ENCODE measurements at places on chromosomes 4 and X.
A peak's percentile ranks its signal among the peaks of the same experiment; 100 is the strongest.

DNA sequence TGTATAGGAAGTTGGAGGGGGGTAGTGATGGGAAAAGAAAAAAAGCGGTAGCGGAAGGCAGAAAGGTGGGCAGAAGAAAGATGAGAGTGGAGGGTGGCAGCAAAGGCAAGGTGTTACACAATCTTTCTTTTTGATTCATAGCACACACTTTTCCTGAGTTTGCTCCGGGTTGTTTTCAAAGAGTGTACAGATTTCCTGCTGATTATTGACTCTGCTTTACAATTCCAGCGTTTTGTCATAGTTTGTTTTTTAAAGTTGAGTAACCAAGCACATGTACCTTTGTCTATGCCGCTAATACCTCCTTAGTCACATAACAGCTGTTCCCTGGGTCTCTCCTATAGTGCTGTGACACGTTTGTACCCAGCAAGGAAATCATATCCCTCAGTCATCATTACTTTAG, 50.3 kb downstream of the AGA start:
- DNase-seq, result no peak
- no peaks in the 10 kb centered on the region for H3K27me3 ChIP-seq
- no peak overlapping the region for H3K4me3 ChIP-seq
- H3K36me3 ChIP-seq, result no peaks in the 10 kb centered on the region
- H3K4me1 ChIP-seq, result no peaks in the 10 kb centered on the region
- H3K27ac ChIP-seq, result no peak overlapping the region

DNA sequence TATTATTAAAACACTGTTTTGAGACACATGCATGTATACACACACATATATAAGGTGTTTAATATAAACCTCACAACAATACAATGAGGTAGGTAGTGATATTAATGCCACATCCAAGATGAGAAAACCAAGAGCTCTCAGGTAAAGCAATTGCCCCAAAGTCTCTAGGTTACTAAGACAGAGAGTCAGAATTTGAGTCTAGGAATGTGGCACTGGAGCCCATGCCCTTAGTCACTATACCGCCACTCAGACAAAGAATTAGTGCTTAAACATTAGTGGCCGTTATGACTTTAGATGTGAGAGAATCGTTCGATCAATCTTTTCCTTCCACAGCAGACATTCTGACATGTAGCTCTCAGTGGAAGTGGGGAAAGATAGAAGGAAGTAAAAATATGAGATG, 108.2 kb upstream of the ACSL4 start:
- peaks cover 17% of the 10 kb centered on the region for H3K27me3 ChIP-seq
- no peaks in the 10 kb centered on the region for H3K4me1 ChIP-seq
- no peaks in the 10 kb centered on the region for H3K36me3 ChIP-seq

GRCh38 chr4:182219411-182220056, 23.7 kb upstream of the TENM3 start:
- H3K4me1 ChIP-seq, result no peaks in the 10 kb centered on the region
- H3K36me3 ChIP-seq, result no peaks in the 10 kb centered on the region
- no peak overlapping the region for H3K27ac ChIP-seq
- H3K4me3 ChIP-seq, result no peak overlapping the region
- DNase-seq, result no peak

- no peak for DNase-seq
- H3K27me3 ChIP-seq, result no peaks in the 10 kb centered on the region
- H3K4me1 ChIP-seq, result no peaks in the 10 kb centered on the region
- H3K36me3 ChIP-seq, result no peaks in the 10 kb centered on the region
- H3K27ac ChIP-seq, result no peak overlapping the region
Observed at GRCh38 chr4:93865650-93866049, 37.1 kb downstream of the ATOH1 start.

- H3K27me3 ChIP-seq, result no peaks in the 10 kb centered on the region
- no peaks in the 10 kb centered on the region for H3K4me1 ChIP-seq
- no peak overlapping the region for H3K4me3 ChIP-seq
- DNase-seq, result no peak
- H3K36me3 ChIP-seq, result no peaks in the 10 kb centered on the region
- no peak overlapping the region for H3K27ac ChIP-seq
Observed at GRCh38 chr4:149723065-149723464, 92.6 kb downstream of the IQCM start.

DNA sequence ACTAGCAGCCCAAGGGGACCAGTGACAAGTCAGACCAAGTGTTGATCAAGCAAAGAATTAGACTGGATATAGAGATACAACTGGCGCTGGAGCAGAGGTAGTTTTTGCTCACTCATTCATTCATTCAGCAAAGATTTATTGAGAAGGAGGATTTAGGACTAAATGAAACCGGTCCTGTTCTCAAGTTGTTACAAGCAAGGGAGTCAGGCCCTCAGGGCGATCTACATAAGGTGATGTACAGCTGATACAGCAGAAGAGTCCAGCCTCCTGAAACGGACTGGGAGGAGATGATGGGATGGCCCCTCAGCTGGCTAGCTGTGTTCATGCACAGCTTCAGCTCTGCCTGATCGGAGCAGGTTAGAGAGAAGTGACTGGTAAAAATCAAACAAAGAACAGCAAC, 242.4 kb downstream of the FBXW7 start:
- H3K36me3 ChIP-seq, result no peaks in the 10 kb centered on the region
- H3K4me1 ChIP-seq, result no peaks in the 10 kb centered on the region
- no peak for DNase-seq

- H3K4me3 ChIP-seq, result no peak overlapping the region
- H3K4me1 ChIP-seq, result no peaks in the 10 kb centered on the region
- H3K36me3 ChIP-seq, result no peaks in the 10 kb centered on the region
- H3K27ac ChIP-seq, result no peak overlapping the region
Observed at GRCh38 chr4:103307453-103308247, 109.5 kb upstream of the CENPE start.

DNA sequence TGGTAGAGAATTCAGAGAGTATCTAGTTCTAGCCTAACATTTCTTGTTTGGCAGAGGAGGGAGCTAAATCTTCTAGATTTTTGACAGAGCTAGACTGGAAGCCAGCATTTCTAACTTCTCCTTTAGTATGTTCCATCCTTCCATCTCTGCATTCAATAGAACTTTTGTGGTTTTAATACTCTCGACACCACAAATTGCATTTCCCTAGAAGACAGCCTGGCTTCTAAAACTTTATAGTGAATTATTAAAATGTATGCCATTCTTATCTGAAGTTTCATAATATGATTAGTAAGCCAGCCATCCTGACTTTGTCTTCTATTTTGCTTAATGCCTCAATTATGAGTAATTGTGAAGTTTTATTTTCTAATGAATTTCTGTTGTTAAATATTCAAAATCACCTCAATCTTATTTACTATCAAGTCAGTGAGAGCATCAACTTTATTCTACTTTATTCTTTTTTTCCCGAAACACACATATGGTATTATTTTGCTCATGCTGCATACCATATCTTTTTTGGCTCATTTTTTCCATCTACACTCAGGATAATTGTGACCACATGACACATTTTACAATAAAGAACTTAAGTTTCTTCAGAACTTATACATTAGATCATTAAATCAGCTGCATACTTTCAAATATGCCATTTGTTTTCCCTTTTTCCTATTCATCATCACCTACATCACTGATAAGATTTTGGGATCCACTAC, 30.2 kb downstream of the EDNRA start:
- H3K4me1 ChIP-seq, result peaks cover 2% of the 10 kb centered on the region
- H3K4me3 ChIP-seq, result no peak overlapping the region
- H3K27ac ChIP-seq, result no peak overlapping the region
- H3K36me3 ChIP-seq, result peaks cover 6% of the 10 kb centered on the region

GRCh38 chrX:68830419-68831404, 1.9 kb downstream of the EFNB1 start:
- DNase-seq, result no peak
- peak overlapping the region; percentile 46 for H3K27ac ChIP-seq
- H3K36me3 ChIP-seq, result no peaks in the 10 kb centered on the region
- peak overlapping the region; percentile 68 for H3K4me3 ChIP-seq
- peaks cover 2% of the 10 kb centered on the region for H3K4me1 ChIP-seq

DNA sequence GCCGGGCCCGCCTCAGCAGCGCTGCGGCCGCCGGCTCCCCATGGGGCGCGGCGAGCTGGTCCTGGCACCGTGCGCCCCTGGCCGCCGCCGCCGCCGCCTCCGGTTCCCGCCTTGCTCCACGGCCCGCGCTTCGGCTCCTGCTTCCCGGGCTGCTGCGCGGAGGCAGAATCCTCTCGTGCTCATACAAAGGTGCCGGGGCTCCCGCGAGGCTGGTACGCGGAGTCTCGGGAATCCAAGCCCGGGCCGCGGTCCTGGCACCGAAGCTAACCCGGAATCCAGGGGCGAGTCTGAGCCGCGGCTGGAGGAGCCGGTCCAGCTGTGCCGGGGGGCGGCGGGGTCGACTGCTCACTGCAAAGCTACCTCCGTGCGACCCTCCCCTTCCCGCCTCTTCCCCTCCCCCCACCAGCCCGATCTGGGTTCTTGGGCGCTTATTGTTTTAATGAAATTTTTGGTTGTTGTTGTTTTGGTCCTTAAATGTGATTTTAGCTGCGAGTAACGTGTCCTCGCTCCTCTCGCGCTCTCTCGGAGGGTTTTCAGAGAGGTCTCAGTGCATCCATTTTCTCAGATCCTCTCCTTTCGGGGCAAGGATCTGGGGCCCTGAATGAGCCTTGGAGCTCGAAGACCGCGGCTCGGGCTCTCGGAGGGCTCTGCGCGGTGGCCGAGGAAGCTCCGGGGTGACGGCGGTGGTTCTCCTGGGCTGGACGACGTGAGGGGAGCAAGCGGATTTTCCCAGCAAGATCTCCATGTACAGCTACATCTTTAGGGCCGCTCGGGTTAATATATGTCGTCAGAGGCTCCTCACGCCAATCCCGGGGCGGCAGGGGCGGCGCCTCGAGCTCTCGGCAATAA, at the start of gene HAND2:
Gene HAND2 (minus strand): TSS at position 753 of the 849 bp plus-strand sequence. CDS start 940 bp downstream, outside the sequence.
- no peaks in the 10 kb centered on the region for H3K36me3 ChIP-seq
- peaks cover 19% of the 10 kb centered on the region for H3K4me1 ChIP-seq
- H3K4me3 ChIP-seq, result no peak within 1 kb of the TSS
- no peak within 1 kb of the TSS for H3K27ac ChIP-seq
- DNase-seq, result peak; percentile 63
- H3K27me3 ChIP-seq, result peaks cover 18% of the 10 kb centered on the region

DNA sequence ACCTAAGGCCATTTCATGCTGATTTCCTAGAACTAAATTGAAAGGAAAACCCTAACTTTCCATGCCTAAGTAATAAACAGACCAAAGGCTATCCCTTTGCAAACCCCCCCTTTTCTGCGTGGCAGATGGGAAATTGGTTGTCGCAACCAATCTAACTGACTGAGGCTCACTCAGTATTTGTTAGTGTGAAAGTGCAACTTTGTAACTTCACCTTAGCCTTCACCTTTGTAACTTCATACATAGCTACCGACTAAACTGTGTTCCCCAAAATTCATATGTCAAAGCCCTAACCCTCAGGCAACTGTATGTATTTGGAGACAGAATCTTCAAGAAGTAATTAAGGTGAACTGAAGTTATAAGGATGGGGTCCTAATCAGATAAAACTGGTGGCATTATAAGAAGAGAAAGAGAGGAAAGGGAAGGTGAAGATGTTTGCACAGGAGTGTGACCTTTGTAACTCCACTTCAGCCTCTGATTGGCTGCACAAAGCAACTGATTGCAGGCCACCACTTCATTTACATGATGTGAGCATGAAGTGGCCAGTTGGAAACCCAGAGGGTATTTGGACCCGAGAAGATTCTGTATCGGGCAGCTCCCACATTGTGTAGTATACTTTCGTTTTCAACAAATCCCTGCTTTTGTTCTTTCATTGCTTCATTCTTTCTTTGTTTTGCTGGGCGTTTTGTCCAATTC, 4.9 kb upstream of the TMEM33 start:
- H3K27ac ChIP-seq, result no peak overlapping the region
- peaks cover 3% of the 10 kb centered on the region for H3K4me1 ChIP-seq

Data from lung (tissue), 17 donors.